Activated T-cell treated with anti-CD3 and anti-CD28 coated beads, Interleukin-2, amount 50 U/mL, for 24 hours (primary cell): ENCODE measurements at places on chromosomes 16 and 17.
A peak's percentile ranks its signal among the peaks of the same experiment; 100 is the strongest.

DNA sequence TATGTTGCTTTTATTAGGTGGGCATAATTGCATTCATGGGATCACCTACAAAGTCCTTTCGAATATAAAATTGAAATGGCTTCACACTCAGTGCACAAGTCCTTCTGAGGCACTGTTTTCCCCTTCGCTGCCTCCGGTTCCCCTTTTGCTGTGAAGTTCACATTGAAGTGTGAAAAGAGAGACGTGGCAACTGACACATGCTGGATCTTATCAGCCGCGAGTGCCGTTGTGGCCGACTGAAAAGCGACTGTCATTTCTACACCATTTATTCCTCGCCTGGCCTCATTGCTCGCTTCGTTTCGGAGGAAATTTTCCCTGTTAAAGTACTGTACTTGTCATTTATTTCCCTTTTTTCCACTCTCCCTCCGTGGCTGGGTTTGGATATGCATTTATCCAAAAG, 423.5 kb downstream of the MAF start:
- H3K36me3 ChIP-seq = no peaks in the 10 kb centered on the region
- no peak overlapping the region for H3K27ac ChIP-seq
- H3K27me3 ChIP-seq = no peaks in the 10 kb centered on the region
- no peak overlapping the region for H3K4me3 ChIP-seq
- peaks cover 29% of the 10 kb centered on the region for H3K4me1 ChIP-seq

DNA sequence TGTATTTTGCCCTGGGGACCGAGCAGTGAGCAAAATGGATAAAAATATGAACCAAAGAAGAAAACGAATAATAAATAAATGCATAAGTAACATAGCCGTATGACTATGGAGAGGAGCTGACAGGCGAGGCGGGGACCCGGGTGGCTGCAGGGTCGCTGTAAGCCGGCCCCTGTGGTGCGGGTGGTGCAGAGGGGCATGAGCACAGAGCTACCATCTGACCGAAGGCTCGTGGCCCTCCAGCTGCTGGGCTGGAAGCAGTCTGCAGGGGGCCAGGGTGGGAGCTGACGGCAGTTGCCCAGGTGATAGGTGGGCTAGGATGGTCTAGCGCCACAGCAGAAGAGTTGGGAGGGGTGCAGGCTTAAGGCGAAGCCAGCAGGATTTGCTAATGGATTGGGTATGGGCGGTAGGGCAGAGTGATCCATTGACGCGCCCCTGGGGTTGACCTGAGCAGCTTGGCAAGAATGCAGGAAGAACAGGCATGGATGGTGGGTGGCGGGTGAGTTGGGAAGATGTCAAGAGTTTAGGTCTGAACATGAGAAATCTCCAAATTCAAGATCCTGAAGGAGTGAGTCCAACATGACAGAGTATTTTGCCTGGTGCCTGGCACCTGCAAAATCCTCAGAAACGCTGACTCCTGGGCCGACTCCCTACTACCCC, 228.0 kb downstream of the FOXL1 start:
- no peak for DNase-seq
- peaks cover 34% of the 10 kb centered on the region for H3K27me3 ChIP-seq
- no peaks in the 10 kb centered on the region for H3K4me1 ChIP-seq

- H3K36me3 ChIP-seq = peaks cover 4% of the 10 kb centered on the region
- DNase-seq = no peak
- no peaks in the 10 kb centered on the region for H3K27me3 ChIP-seq
- H3K27ac ChIP-seq = peak overlapping the region; percentile 61
Measured at GRCh38 chr17:51056813-51057510, 63.7 kb downstream of the SPAG9 start.

DNA sequence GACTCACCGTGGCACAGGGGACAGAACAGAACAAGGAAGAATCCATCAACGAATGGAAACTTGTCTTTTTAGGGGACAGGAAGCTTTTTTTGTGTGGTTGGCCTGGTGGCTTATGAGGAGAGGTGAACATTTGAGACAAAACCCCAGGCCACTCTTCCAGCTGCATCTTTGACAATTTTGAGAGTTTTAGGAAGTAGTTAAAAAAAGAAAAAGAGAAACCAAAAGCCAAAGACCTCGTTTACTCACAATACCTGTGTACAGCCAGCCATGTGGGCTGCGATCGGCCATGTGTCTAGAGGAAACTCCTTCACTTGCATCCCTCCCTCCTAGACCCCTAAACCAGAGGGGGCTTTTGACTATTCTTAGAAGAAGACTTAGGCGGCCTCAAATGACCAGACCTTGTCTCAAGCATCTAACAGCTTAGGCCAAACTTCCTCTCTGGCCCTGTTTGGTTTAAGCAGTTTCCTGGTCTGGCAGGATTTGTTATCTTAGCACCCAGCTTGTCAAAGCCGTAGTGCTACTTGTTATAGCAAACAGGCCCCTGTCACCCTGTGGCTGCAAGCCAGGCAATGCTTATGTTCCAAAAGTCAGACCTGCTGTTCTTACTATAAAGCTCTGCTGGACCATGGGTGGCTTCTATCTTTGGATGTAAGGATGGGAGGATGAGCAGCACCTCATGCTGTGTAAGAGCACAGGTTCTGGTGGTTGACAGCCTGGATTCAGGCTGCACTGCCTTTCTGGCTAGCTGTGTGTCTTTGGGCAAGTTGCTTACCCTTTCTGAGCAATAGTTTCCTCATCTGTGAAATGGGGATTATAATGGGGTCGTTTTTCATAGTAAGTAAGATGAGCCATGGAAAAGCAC, 17.7 kb downstream of the KSR1 start:
- peak overlapping the region; percentile 100 for H3K27ac ChIP-seq
- no peaks in the 10 kb centered on the region for H3K27me3 ChIP-seq
- H3K4me3 ChIP-seq = peak overlapping the region; percentile 75

GRCh38 chr17:69179227-69179952, 37.7 kb upstream of the ABCA6 start:
- no peaks in the 10 kb centered on the region for H3K4me1 ChIP-seq
- no peaks in the 10 kb centered on the region for H3K27me3 ChIP-seq
- no peak overlapping the region for H3K27ac ChIP-seq
- H3K4me3 ChIP-seq = no peak overlapping the region
- DNase-seq = no peak
- no peaks in the 10 kb centered on the region for H3K36me3 ChIP-seq
